Glomerular endothelial cell (primary cell): ENCODE measurements at places on chromosomes 3 and 15. TPM values are rescaled to one million over a fixed set of nuclear protein-coding genes. Genes with fewer than 3 reads are reported as not detected.

The FILIP1L gene
- 54.9 and 70.8 TPM in 2 replicates for total RNA-seq

The UNC45A gene
- 80.6 and 95.3 TPM in 2 replicates for total RNA-seq

The PROK2 gene
- not detected in 2 replicates for total RNA-seq

The SELENOT gene
- total RNA-seq, result 130 and 133 TPM in 2 replicates

The PAK2 gene
- total RNA-seq, result 62.6 and 87.1 TPM in 2 replicates

The CASR gene
- total RNA-seq, result not detected in 2 replicates

The SCAMP2 gene
- total RNA-seq, result 62.3 and 87.9 TPM in 2 replicates

The DCBLD2 gene
- 175 and 193 TPM in 2 replicates for total RNA-seq

The XYLB gene
- total RNA-seq, result 3.1 and 7.8 TPM in 2 replicates

The LRTM1 gene
- total RNA-seq, result not detected in 2 replicates

The TGM5 gene
- total RNA-seq, result not detected in 2 replicates

The CDC25A gene
- 2.7 and 9.7 TPM in 2 replicates for total RNA-seq

The ARL14 gene
- total RNA-seq, result not detected in 2 replicates

The GNAT1 gene
- total RNA-seq, result not detected in 2 replicates

The TMC3 gene
- total RNA-seq, result not detected in 2 replicates

The PLCH1 gene
- 1.2 TPM in 1 of 2 replicates, not detected in the other for total RNA-seq
